ENCODE measurements at places on chromosomes 5 and 9.
A peak's percentile ranks its signal among the peaks of the same experiment; 100 is the strongest.

DNA sequence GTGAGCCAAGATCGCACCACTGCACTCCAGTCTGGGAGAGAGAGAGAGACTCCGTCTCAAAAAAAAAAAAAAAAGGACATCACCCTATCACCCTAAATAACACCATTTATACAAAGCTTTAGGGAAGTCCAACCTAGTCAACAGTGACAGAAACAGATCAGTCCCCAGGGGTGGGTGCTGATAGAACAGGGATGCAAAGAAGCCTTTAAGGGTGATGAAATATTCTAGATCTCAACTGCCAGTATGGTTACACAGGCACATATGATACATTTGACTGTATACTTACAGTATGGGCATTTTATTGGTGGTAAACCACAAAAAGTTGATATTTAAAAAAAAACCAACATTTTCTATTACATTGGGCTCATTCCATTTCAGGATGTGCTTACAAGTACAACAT, 4.8 kb downstream of the RETREG1 start:
- DNase-seq: no peak

DNA sequence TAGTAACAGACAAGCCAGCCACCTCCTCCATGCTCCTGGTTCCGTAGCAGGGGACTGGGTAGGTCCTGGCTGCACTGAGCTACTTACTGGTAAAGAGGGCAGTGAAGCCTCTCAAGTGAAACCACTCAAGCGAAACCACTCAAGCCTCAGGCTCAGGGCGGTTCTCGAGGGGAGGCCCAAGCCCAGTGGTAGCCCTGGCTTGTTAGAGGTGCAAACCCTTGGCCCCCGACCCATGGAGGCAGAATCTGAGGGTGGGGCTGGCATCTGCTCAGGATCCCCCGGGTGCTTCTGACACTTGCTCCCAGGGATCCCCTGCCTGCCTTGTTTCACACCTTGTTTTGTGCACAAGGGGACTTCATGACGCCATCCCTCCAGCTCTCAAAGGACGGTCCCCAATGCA, 76.5 kb upstream of the OLFM1 start:
- DNase-seq: no peak

DNA sequence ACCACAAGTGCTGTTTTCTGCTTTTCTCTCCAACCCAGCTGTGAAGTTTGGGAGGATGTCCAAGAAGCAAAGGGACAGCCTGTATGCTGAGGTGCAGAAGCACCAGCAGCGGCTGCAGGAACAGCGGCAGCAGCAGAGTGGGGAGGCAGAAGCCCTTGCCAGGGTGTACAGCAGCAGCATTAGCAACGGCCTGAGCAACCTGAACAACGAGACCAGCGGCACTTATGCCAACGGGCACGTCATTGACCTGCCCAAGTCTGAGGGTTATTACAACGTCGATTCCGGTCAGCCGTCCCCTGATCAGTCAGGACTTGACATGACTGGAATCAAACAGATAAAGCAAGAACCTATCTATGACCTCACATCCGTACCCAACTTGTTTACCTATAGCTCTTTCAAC, 145.2 kb downstream of the RORB start:
- DNase-seq: no peak

GRCh38 chr9:118170032-118170955, 466.1 kb downstream of the TLR4 start:
- DNase-seq: no peak

- no peak for DNase-seq
Measured at GRCh38 chr9:110303133-110303532, 34.5 kb downstream of the TXNDC8 start.

DNA sequence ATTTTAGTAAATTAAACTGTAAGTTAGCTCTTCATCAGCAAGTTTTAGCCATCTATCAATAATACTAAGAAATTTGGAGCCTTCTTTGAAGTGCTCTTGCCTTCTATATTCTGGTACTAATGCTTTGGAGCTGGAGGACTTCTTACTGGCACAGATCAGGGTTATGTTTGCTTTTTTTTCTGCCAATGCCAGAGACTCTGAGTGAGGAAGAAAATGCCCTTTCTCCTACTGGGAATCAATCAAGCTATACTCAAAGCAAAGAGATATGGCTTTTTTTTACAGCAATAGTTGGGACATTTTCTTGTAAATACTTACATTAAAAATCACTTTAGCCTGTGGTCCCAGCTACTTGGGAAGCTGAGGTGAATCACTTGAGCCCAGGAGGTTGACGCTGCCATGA, 4.3 kb downstream of the HSDL2 start:
- DNase-seq: no peak

GRCh38 chr9:109474944-109475343, 23.2 kb downstream of the PTPN3 start:
- no peak for DNase-seq

DNA sequence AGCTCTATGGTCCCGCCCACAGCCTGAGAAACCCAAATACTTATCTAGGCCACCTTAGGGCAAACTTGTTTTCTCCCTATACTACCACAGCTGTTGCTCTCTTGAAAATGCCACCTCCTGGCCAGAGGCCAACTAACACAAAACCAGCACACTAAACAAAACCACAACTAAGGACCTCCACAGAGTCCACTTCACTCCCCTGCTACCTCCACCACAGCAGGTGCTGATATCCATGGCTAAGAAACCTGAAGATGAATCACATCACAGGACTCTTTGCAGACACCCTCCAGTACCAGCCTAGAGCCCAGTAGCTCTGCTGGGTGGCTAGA, 108.4 kb downstream of the ALDH1A1 start:
- no peak for DNase-seq

GRCh38 chr5:180209137-180209581, at the start of gene RASGEF1C:
RASGEF1C (minus strand) TSS chr5:180209211; CDS start chr5:180138052, 71,159 bp downstream.
- DNase-seq: peak; percentile 73

DNA sequence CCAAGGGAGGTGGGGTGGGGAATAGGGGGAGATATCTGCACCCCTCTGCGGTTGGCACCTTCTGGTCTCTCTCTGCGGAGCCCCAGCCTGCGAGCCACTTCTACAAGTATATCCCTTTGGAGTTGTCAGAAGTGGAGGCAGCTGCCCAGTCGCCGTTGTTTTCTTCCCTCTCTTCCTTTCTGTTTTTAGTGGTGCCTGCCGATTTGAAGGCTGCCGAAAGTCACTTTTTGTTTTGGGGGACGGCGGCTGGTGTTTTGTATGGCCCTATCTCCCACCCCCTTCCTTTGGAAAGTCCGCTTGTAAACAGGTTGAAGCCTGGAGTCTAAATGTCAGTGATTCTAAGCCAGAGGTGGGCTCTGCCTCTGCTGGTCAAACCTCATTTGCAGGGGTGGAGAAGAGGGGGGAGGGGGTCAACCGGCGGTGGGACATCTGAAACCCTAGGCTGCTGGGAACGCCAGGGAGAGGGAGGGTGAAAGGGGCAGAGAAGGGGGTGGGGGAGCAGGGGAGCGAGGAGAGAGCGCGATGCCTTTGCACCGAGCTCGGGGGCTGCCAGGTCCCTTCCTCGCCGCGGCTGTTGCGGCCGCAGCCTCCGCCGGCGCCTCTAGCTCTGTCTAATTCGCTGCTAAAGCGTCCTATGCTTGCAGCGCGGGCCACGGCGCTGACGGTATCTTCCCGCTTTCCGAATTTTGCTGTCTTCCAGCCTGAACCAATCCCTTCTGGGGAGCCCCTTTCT, at the start of gene FGF10:
Gene FGF10 (minus strand): TSS at position 331 of the 733 bp plus-strand sequence. CDS start 738 bp downstream, outside the sequence.
- no peak for DNase-seq

DNA sequence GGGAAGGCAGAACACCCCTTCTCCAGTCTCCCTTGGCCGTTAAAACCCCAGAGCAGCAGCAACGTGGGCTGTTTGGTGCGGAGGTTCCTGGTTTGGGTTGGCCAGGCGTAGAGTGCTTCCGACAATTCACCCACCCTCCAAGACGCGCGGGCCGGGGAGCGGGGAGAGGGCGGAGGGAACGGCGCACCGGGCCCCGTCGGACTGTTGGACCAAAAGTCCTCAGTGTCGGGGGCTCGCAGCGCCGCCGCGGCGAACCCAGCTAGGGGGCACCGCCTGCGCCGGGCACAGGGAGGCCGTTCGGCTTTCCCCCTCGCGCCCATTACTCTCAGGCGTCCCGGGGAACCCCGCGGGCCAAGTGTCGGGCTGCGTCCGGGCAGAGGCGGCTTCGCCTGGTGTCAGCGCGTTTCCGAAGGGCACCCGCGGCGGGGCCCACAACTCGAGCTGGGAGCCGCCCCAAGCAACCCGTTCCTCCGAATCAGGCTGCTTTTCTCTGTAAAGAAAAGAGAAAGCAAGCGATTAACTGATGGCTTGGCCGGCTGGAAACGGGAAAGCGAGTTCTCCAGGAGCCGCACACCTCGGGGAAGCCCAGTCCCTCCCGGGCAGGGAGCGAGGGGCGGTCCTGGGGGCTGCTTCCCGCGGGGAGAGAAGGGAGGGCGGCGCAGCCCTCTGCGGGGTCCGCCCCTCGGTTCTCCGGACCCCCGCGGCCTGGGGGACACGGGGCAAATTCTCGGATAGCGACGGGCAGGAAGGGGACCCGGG, 145.5 kb downstream of the ERCC6L2 start:
- peak; percentile 57 for DNase-seq

GRCh38 chr5:24492229-24492628, 152.5 kb downstream of the CDH10 start:
- DNase-seq: no peak

GRCh38 chr5:140611020-140611521, 21.9 kb downstream of the CD14 start:
- DNase-seq: no peak

- DNase-seq: no peak
Measured at GRCh38 chr9:108621991-108622855, 233.6 kb downstream of the ACTL7B start.

DNA sequence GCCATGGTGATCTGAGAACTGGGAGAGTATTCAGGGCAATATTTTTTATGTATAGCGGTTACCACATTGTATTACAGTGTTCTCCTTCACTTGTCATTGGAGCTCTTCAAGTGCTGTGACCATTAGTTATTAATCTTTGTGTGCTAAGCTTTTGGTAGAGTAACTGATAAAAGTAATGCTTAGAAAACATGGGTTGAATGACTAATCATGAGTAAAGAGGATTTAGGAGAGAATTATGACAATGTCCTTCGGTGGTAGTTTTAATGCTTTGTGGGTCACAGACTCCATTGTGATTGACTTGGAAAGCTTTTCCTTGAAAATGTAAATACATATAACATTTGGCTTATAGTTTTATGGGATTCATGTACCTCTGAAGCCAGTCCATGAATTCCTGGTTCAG, 21.4 kb downstream of the TGFBR1 start:
- no peak for DNase-seq

- peak; percentile 59 for DNase-seq
Measured at GRCh38 chr9:109012009-109012875, 1.1 kb downstream of the CTNNAL1 start.

DNA sequence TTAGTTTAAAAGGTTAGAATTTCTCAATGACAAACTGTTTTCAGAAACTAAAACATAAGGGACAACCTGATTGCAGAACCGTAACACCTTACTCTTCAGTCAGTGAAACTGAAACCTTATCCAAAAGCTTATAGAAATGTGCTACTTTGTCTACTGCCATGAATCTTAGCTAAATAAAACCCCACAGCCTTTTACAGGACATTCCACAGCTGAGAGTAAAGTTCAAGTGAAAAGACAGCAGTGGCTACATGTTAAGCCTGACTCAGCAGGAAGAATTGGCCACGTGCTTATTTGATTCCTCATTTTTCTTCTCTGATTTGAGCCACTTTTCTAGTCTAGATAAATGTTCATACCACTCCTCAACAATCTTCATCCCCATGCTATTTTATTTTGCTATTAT, 278.7 kb upstream of the ISL1 start:
- no peak for DNase-seq

DNA sequence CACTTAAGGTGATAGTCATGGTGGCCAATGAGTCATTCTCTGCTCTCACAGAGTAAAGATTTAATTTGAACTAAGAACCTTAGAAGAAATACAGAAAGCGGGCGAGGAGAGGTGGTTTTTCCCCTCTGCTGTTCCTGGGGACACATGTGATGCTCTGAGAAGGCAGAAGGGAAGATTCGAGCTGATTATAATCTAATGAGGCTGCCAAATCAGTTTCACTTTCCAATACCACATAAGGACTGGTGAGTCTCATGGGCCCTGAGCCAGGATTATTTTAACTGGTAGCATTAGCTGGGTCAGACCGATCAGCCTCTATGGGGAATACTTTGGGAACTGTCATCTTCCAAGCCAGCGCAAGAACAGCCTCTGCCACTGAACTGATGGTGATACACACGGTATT, 116.5 kb downstream of the SLC1A3 start:
- DNase-seq: no peak

- peak; percentile 60 for DNase-seq
Measured at GRCh38 chr5:40680741-40681362, 1.1 kb downstream of the PTGER4 start.

GRCh38 chr5:127311781-127312525, 21.4 kb downstream of the MEGF10 start:
- DNase-seq: no peak

DNA sequence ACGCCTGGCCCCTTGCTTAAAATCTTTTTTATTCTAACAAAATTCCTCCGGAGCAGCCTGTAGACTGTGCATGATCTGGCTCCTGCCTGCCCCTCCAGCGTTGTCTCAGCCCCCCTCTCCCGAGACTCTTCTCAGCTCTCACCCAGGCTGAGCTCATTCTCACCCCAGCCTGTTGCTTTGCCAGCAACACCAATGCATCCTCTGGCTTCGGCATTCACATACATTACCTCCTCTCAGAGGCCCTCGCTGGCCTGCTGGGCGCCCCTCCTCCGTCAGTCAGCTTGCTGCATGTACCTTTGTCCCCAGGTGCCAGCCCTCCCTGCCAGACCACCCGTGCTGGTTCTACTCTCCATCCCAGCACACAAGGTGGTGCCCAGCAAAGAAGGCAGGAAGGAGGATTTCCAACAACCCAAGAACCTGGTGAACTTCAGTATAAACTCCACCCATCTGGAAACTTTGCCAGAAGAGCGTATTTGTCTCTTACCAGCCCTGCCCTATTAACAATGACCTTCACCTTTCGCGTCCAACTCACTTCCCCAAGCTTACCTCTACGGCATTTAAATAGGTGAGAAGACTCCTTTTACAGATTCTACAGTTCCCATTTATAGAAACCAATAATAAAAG, 35.0 kb downstream of the MYO10 start:
- DNase-seq: no peak

GRCh38 chr5:78835176-78835575, 149.9 kb downstream of the ARSB start:
- no peak for DNase-seq

- no peak for DNase-seq
Measured at GRCh38 chr5:151454166-151454565, 6.8 kb downstream of the SLC36A1 start.

DNA sequence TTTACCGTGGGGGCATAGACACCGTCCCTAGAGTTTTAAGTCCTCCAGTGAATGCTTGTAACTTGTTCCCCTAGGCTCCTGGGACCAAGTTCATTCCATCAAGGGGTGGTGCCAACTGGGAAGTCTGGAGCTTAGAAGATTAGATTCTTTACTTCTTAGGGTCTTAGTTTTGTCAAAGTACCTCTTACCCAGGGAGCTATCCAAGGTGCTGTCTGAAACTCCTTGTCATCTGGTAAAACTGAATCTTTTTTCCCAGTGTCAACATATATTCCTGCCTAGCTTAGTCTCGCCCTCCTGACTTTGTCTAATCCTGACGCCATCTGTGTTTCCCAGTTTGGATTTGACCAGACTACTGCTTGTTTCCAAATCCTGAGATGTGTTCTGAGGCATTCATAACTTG, 41.6 kb downstream of the MAMDC2 start:
- no peak for DNase-seq

Data from activated naive CD4-positive, alpha-beta T cell treated with anti-CD3 and anti-CD28 coated beads, Interleukin-2, amount 50 U/mL, for 16 hours (primary cell).